ENCODE measurements at places on chromosomes 1 and 21.

DNA sequence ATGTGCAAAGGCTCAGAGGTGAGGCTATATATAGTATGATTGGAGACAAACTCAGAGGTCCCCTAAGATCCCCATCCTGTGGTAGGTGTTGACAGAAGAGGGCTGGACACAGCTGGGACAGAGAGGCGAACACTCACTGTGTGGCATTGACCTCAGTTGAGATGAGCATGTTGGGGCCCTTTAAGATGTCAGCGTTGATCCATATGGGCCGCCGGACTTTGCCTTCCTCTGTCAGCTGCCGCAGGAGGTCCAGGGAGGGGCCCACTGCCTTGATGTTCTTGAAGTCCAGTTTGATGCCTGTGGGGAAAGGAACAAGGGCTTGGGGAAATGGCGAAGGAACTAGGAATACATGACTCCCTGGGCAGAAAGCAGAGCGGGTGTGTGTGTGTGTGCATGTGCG is 8.8 kb downstream of the FAM151A start:
- no peak for DNase-seq

GRCh38 chr1:87089070-87089736 is 174.8 kb downstream of the HS2ST1 start:
- no peak for DNase-seq

DNA sequence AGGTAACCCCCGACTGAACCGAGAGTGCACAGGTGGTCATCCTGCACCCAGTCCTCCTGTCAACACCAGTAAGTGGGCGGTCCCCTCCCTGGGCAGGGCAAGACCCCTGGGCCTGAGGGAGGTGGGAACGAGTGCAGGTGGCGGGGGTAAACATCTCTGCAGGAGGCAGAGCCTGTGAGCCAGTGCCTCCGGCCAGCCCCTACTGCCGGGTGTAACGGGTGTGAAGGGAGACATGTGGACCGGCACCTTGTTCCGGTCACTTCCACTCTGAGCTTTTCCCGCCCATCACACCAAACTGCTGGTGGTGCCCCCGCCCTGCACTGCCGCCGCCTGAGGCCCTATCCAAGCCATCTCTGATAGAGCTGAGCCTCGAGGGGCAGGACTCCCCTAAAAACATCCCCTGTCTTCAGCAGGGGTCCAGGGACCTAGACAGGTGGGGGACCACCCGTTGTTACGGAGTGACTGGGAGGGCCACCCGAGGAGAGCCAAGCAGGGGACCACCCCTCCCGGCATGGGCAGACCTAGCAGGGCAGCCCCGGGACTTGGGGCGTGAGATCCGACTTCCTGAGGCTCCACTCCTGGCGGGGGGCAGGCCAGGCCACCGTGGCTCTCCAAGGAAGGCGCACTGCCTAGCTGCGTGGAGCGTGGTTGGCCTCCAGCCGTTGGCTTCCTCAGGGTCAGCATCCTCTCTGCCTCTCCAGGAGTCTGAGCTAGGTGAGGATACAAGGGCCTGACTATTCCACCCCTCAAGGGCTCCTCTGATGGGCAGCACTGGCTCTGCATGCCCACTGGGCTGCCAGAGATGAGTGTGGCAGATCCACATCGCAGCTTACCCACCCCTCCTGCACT is 43.8 kb upstream of the LBR start:
- DNase-seq, result no peak

DNA sequence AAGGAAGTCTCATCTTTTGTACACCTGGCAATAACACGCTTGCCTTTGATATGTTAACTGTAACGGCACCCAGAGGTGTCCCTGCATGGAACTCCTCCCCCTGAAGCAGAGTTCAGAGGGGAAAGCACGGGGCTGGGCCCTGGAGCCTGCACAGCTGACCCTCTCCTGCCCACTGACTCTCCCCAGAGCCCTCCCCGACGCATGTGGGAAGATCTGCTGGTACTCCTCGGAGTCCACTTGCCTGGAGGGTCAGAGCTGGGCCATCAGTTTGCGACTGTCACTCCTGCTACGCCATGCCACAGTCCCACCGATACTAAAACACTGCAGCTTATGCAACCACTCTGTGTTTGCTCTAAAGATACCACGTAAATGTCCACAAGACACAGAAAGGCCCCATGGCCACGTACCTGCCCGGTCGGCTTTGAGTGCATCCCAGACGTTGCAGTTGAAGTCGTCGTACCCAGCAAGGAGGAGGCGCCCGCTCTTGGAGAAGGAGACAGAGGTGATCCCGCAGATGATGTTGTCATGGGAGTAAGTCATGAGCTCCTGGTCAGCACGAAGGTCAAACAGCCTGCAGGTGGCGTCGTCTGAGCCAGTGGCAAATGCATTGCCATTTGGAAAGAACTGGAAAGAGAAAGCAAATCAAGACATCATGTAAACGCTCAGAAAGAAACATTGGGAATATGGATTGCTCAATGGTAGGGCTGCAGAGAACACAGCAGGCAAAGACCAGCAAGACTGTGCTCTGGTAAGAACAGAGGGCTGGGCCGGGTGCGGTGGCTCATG is 10.6 kb upstream of the NADK start:
- no peak for DNase-seq

DNA sequence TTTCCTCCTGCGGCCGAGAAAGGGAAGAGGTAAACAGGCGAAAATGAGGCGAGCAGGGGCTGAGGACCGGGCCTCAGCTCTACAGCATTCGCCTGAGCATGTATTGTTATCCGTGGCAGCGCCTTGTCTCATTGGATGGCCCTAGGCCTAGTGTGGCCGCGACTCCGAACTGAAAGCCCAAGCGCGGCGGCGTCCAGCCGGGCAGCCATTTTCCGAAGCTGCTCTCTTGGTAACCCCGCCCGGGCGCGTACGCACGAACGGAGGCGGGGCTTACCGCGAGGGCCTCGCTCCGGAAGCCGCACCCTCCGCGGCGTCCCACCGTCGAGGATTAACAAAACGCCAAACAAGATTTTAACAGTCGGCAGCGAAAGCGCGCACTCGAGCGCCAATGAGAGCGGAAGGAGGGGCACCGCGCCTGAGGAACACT is 797 bp upstream of the USP1 start:
- DNase-seq, result peak; percentile 77

GRCh38 chr1:14362331-14362730 is 236.2 kb upstream of the KAZN start:
- DNase-seq, result no peak

GRCh38 chr1:41720861-41721410 is 197.8 kb downstream of the HIVEP3 start:
- DNase-seq, result no peak

DNA sequence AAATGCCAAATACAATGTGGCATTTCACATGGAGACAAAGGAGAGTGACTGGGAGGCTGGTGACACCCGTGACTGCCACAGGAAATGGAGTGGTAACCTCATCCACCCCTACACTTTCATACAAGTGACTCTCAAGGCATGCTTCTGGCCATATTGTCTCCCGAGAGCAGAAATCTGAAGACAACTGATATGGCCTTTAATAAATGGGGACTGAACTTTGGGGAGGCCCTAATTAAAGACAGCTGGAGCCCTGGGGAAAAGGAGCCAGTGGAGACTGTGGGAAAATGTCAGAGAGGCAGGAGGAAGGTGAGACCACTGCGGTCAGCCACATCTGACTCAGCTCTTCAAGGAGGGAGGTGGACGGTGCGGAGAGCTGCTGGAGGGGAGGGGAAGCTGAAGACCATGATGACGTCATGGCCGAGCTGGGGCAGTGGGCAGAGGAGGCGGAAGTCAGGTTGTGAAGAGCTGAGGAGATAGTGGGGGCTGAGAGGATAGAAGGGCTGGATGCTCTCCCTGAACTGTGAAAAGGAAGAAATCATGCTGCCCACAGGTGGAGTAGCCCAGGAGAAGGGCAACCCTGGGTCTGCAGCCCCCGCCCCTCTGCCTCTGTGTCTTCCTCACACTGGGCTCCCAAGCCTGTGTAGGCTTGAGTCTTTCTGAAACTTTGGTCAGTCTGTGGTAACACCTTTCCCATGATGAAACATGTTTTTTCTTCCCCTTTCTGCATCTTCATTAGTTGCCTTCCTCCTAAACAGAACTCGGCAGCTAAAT is 14.0 kb upstream of the NCF2 start:
- no peak for DNase-seq

DNA sequence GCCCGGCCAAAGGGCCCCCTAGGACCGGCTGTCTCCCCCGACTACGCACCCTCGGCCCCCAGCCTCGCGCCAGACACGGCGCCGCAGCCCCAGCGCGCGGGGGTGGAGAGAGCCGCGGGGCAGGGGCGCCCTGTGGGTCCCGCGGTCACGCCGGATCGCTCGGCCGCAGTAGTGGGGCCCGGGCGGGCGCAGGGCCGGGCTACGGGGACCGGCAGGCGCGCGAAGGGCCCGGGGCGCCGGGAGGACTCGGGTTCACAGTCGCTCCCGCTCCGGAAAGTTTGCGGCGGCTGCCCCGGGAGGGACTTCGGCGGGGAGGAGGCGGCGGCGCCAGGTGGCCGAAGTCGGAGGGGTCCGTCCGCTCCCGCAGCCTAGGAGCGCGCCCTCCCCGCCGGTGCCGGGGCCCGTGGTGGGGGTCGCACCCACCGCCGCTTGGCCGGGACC is 7.1 kb upstream of the ZNF669 start:
- peak; percentile 38 for DNase-seq

- DNase-seq, result no peak
Measured at GRCh38 chr1:234909851-234910250, 218.8 kb downstream of the TOMM20 start.

GRCh38 chr1:41726899-41727748 is 191.6 kb downstream of the HIVEP3 start:
- no peak for DNase-seq

DNA sequence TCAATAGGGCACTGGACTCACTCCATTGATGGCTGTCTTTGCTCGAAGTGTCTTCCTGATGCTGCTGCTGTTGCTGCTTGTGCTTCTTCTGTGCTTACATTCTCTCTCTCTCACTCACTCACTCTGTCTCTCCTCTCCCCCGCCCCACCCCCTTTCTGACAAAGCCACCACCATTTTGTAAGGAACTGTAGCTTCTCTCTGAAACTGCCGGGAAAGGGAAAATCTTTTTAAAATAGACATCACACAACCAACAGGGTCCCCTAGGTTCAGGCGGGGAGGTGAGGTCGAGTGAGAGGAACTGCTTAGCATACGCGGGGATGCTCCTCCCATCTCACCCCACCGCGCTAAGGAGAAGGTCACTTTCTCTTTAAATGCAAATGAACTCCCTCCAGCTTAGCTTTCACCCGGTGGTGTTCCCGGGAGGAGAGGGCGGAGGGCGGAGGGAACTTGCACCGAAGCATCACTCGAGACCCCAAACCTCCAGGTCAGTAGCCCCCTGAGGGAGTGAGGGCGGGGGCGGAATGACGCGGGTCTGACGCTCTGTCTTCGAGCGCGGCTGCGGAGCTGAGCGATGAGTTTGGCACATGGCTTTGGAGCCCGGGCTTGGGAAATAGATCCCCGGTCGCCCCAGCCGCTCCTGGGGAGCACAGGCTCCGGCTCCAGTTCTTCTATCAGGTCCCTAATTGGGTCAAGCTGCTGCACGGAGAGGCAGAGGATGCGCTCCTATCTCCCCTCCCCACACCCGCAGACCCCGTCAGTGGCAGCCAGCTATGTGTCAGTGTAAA is at the start of gene CCDC28B:
TSS of gene CCDC28B (plus strand) at position 370 of the 785 bp plus-strand sequence. CDS start 1,341 bp downstream, outside the sequence.
- peak; percentile 61 for DNase-seq

Data from H54 (cell line).